ENCODE measurements at places on chromosomes 6 and 20.

- DNase-seq, result no peak
Measured at GRCh38 chr6:11692451-11693376, 85.9 kb downstream of the ADTRP start.

- no peak for DNase-seq
Measured at GRCh38 chr6:14711056-14711703, 534.7 kb upstream of the JARID2 start.

DNA sequence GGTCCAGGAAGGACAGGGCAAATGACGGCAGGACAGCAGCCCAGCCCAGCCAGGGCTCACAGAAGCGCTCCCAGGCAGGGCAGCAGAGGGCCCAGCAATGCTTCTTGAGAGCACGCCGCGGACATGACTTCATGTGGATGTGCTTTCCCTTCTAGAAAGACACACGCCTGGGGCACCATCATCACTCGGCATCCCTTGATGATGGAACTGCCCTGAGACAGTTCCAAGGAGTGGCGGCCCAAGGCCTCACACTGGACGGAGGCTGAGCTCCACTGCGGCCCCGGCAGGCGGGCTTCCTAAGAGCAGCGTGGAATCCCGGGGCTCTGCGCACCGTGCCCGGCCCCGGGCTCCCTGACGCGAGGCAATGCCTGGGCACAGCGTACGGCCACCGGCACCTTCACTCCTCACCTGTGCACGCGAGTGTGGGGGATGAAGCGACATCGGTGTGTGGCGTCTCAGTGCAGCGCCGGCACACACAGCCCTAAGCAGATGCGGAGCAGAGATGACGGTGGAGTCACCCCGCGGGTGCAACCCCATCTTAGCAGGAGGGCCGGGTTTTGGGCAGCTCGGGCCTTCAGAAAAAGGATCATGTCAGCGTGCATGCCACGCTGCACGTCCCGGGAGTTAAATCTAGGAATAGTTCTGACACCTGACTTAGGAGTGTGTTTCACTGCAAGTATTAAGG is 86.6 kb downstream of the THBS2 start:
- no peak for DNase-seq

GRCh38 chr6:44624936-44625573 is 237.5 kb downstream of the CDC5L start:
- no peak for DNase-seq

DNA sequence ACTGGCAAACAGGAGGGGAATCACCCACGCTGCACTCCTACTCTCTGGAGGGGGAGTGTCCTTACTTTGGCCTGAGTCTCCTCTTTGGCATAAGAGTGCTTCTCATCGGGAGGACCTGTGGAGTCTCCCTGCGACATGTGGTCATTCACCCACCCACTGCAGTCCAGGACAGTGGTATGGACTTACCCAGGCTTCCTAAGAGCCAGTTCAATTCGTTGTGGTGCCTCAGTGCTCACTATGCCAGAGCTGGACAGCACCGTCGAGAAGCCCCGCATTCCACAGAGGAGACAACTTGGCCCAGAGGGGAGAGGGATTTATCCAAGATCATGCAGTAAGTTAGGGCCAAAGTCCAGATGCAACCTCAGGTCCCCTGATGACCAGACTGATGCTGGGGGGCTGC is 86.2 kb upstream of the CCDC167 start:
- no peak for DNase-seq

DNA sequence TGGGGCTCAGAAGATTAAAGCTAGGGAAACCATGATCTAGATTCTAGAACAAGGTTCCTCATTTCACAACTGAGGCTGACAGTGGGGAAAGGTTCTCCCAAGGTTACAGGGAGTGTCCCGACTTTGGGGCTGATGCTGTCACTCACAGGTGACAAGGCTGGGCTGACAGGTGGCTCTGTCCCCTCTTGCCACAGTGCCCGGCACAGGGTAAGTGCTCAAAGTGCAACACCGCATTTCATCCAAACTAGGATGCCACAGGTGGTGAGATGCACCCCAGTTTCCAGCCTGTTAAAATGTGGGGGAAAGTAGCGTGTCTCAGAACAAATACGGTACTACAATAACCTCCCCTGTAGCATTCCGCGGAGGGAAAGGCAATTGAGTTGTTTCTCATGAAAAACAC is 7.8 kb downstream of the ZBP1 start:
- DNase-seq, result no peak

- no peak for DNase-seq
Measured at GRCh38 chr6:158286413-158286812, 25.9 kb upstream of the TULP4 start.

DNA sequence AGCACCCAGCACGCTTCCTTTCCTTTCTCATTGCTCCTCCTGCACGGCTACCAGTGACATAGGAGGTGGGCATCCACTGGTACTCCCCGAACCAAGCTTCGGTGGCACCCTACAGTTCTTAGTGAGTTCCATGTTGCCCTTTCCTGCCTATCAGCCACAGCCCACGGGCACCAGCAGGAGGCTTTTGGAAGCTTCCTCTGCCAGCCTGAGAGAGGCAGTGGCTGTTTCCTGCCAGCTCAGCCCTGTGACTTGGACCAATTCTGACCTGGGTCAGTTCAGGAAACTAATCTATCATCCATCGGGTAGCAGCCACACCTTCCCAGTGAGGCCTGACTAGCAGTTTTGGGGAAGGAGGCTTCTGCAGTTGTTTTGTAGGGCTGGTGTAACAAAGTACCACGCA is 176.4 kb upstream of the UST start:
- DNase-seq, result no peak

Measured in T-helper 17 cell (primary cell).